ENCODE measurements at places on chromosomes 2 and 18.

DNA sequence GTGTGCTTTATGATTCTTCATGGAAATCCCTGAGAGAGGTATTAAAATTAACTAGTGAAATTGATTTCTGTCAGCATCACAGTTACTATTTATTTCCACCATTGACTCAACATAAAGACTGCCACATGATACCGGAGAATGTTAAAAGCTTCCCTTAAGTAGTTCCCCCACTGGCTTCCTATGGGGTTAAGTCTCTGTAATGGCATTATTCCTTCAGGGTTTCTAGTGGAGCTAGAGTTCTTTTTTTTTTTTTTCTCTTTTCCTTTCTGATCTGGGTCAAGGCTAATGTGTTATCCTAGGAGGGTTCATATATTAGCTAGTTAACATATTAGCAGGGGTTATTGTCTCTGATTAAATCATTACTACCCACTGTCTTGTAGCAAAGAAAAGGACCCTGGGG lies 1919.1 kb upstream of the PIK3C3 start:
- no peak for DNase-seq

DNA sequence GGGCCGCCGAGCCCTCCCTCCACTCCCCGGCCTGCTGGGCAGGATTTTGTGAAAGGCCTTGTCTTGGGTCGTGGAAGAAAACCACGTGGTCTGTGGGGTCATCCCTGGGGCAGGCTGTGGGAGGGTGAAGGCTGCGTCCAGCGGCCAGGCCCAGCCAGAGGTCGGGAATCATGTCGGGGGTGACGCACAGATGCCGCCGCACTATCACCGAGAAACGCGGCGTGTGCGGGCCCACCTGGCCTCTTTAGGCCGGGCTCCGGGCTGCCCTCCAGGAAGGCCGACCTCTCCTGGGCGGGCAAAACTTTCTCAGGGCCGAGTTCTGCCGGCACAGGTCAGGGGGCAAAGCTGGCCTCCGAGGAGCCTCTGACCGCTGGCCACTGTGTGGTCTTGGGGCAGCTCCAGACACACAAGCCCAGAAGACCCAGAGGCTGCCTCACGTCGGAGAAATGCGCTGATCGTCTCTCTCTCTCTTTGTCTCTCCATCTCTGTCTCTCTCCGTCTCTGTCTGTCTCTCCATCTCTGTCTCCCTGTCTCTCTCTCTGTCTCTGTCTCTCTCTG lies 28.4 kb downstream of the NFATC1 start:
- no peak for DNase-seq

DNA sequence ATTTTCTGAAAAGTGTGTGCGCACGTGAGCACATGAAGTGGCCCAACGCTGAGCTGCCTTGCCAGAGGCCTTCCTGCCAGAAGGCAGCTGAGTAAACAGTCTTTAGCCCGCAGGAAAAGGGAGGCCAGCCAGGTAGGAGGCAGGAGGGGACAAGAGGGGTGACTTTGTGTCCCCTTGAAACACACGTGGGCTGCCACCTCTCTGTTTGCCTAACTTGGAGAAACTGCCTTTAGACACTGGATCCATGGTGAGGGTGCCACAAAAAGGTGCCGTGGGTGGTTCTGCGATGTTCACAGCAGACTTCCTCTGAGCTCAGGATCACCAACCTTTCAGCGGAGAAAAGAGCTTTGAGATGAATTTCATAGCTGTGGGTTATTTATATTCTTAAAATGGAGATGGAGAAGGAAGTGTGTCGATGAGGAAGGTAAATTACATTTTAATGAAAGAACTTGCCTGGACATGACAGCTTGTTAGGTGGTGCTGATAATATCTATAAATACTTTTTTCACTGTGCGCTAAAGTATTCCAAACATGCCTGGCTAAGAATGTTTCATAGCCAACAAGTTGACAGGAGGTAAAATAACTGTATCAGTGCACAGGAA lies 36.6 kb upstream of the ASB1 start:
- DNase-seq, result no peak

GRCh38 chr18:55406451-55406991 lies 181.5 kb downstream of the TCF4 start:
- no peak for DNase-seq

- no peak for DNase-seq
These were observed at the start of gene MAP4K4 for GRCh38 chr2:101697124-101698013. MAP4K4 (plus strand) TSS chr2:101697707; CDS start chr2:101698081, 374 bp downstream.

DNA sequence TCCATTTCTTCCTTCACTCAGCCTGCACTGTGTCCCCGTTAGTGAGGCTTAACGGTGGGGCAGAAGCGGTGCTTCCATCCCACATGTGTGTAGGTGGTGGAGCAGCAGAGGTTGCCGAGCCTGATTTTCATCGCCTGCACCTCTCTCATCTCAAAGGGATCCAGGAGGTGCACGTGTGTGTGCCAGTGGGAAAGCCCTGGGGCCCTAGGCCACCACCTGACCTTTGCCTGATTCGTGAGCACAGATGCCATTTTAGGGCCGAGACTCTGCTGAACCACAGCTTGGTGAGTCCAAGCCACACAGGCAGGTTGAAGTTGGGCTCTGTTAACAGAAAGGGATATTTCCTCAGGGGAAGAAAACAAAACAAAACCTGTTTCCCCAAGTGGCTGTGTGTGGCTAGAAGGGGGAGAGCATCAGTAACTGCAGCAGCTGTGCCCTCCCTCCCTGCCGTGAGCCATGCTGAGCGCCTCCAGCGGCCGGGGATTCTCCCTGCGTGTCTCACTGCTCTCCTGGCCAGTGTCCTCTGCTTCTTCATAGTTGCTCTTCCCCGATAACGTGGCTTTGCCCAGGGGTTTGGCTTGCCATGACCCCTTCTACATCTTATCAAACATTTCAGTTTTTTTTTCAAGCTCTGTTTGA lies 81.5 kb downstream of the MAPRE2 start:
- no peak for DNase-seq

DNA sequence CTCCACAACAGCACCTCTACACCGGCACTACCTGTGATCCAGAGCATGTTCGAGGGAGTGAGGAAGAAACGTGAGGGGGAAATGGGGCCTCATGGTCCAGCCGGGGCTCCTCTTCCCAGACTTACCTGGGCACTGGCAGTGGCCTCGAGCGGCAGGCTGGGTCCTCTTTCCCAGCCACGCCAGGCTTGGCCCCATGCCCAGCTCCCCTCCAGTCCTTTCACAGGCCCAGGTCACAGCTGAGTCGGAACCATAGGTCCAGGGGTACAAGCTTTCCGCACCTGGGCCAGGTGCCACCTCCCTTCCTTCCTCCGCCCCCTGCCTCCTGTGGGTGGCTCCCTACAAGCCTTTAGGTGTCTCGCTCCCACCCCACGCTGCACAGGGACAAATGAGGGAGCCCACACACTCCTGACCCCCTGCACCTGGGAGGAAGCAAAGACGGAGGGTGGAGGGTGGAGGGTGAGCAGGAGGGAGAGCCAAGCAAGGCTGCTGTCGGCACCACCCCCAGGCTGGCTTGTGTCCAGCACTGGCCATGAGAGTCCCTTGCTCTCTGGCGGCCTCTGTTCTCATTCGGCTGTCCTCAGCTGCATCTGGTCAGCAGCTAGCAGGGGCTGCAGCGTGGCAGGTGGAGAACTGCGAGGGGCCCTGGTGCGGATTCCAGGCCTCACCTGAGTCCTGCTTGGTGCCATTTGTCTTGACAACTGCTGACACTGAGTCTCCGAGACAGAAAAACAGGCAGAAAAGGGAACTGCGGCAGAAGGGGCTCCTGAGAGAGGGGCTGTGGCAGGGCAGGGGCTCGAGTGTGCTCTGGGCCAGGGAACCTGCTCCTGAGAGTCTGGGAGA lies 26.8 kb downstream of the ADRA2B start:
- DNase-seq, result no peak

- no peak for DNase-seq
These were observed 29.5 kb upstream of the LAPTM4A start for GRCh38 chr2:20080839-20081415.

DNA sequence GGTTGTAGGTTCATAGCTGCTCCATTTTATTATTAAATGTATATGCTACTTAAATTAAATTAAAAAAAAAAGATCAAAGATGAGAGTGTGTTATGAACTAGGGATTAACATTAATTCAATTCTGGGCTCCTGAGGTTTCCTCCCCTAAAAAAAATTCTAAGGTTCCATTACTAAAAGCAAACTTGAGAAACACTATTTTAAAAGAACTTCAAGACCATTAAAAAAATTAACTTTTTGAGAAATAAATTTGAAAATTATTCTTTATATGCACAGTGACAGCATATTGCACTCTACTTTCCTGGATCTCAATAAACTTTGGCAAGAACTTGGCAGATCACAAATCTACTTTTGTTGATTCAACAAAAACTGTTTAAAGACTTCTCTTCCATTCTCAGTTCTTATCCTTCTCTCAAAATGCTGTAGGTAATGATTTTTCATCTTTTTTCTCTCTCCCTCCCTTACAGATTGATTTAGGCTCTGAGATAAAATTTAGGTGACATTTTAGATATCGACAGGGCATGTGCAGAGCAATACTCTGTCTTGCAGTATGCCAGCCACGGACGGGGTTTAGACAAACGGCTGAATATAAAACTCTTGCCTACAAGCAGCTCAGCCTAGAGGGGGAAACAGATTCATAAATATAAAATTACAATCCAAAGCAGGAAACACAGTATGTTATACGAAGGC lies 592 bp upstream of the MARS2 start:
- no peak for DNase-seq

- no peak for DNase-seq
These were observed 699.6 kb downstream of the NYAP2 start for GRCh38 chr2:226098861-226099745.

- no peak for DNase-seq
These were observed 716.2 kb upstream of the VRK2 start for GRCh38 chr2:57330447-57330846.

DNA sequence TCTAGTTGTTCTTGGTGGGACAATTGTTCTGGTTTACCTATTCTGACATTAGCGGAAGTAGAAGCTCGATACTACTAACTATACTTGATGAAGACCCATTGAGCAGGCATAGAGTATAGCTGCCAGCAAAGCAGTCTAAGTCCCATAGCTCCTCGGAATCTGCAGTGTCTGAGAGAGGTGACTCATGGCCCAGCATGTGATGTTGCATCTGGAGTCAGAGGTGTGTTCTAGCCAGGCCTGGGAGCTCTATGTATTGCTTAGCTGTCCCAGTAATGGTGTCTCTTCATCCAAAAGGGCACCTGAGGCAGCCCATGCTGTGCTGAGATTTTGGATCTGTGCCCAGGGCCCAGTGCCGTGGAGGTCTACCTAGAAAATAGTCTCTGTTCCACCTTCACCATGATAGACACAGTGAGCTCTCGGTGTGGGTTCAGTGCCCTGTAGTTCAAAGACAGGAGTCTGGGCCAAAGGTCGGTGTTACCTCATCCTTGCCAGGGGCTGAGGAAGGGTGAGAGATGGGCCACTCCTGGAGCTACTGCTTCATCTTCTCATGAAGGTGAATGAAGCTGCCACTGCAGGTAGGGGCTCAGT lies 47.3 kb downstream of the MEX3C start:
- no peak for DNase-seq

- no peak for DNase-seq
These were observed 54.1 kb upstream of the MEX3C start for GRCh38 chr18:51251625-51252024.

GRCh38 chr2:193695367-193695766 lies 1500.6 kb upstream of the TMEFF2 start:
- DNase-seq, result no peak

DNA sequence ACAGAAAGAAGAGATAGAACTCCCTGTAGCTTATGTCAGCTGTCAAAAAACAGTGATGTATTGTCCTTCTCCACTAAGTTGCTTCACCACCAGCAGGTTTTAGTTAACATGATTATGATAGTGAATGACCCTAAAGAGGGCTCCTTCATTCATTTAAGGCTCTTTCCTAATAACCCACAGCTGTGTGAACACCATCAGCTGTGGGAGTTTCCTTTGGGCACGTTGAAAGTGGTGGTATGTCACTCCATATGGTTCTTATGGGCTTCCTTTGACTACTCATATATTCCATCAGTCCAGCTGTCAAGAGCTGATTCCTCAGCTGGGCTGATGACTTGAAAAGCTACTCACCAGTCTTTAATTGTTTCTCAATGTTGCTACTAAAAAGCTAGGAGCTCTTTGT lies 210.3 kb downstream of the UBE2E3 start:
- no peak for DNase-seq

DNA sequence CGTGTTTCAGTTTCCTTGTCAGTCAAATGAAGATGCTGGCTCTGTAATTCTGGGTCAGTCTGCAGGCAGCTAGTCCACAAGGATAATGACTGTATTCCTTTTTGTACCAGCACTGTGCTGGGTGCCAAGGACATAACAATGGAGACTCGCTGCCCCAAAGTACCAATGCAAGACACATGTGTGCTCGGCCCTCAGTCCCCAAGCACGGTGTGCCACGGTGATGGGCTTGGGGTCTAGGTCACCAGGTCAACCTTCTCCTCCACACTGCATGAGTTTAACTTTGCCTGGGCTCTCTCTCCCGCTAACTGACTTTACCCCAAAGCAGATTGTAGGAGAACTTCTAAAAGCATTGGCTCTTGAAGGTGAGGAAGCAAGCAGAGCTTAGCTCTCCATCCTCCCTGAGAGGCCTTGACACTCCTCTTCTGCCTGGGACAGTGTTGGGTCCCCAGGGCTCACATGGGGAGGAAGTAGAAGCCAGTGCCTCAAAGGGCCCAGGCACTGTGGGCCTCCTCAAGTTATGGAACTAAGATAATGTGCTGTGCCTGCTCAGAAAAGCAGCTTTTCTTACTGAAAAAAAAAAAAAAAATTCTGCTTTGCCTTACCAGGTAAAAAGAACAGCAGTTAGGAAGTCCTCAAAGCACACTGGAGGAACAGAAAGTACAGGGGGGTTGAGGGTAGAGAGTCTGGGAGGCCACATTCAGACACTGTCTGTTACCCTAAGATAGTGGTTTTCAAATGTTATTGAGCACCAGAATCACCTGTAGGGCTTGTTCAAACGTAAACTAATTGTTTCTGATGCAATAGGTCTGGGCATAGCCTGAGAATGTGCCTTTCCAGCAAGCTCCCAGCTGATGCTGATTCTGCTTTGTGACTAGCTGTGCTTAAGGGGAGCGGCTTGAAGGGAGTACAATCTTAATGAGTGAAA lies 276.4 kb upstream of the CXCR4 start:
- DNase-seq, result no peak

- no peak for DNase-seq
These were observed 11.1 kb downstream of the RTTN start for GRCh38 chr18:70194227-70194890.

DNA sequence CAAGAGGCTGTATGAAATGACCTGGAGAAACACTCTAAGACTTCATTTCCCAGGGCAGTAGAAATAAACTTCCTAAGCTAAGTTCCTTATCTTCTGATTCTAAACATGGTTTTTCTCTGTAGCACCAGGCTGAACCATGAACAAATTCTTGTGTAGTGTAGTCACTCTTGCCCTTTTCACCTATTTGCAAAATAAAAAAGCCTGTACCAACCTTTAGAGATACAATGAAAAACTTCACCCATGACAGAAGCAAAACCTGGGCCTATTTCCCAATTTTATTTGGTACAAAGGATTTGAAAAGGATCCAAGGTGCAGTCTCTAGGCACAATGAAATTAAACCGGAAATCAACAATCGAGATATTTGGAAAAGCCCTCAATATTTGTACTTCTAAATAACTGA lies 43.6 kb downstream of the POLR1A start:
- DNase-seq, result no peak

- no peak for DNase-seq
These were observed 94.4 kb downstream of the SGPP2 start for GRCh38 chr2:222518570-222519381.

- no peak for DNase-seq
These were observed 147.8 kb downstream of the SATB2 start for GRCh38 chr2:199309973-199310372.

GRCh38 chr18:34809451-34810072 lies 99.5 kb downstream of the DTNA start:
- DNase-seq, result no peak
